Mesothelial cell of epicardium (in vitro differentiated cells): ENCODE measurements at places on chromosomes 7 and 10.

GRCh38 chr7:48365010-48365409 is 193.8 kb downstream of the ABCA13 start:
- DNase-seq = no peak

DNA sequence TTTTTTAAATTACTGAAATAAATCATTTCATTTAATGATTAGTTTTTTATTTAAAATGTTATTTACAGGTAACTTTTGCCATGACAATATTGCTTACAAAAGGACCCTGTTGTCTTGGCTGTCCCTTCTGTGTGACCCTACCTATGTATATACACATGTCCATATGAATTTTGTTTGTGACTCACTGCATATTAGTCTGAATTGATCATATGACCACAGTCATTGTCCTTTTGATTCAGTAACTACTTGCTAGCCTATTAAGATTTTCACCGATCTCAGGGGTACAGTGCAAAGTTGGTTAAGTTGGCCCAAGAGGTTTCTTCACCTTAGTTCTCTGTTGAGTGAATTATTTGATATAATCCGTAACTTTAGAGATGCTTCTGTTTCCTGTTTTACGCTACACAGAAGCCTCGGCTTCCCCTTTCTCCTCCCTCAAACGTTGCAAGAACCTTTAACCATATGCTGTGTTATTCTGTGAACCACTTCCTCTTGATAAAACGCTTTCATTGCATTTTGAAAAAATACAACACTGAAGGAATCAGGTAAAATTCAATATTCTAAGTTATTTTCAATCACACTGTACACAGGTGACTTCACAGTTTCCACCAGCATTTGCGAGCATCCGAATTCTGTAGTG is 43.9 kb downstream of the APBB1IP start:
- no peak for DNase-seq

DNA sequence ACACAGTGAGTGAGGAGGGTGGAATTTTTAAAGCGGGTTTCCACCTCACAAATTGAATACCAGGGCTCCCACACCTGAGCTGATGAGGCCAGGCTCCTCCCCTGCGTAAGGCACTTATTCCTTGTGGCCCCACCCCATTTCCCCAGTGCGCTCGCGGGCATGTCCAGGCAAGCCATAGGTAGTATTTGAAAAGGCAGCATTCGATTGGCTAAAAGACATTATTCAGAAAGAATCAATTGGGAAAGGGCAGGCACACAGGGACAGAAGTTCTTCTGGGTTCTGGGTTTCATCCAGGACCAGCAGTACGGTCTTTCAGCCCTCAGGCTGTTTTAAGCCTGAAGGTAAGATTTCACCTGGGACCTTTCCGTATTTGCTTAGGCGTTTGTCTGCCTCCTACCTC is 222.3 kb downstream of the BBS9 start:
- no peak for DNase-seq

GRCh38 chr10:104144931-104145330 is 23.0 kb downstream of the SFR1 start:
- no peak for DNase-seq

DNA sequence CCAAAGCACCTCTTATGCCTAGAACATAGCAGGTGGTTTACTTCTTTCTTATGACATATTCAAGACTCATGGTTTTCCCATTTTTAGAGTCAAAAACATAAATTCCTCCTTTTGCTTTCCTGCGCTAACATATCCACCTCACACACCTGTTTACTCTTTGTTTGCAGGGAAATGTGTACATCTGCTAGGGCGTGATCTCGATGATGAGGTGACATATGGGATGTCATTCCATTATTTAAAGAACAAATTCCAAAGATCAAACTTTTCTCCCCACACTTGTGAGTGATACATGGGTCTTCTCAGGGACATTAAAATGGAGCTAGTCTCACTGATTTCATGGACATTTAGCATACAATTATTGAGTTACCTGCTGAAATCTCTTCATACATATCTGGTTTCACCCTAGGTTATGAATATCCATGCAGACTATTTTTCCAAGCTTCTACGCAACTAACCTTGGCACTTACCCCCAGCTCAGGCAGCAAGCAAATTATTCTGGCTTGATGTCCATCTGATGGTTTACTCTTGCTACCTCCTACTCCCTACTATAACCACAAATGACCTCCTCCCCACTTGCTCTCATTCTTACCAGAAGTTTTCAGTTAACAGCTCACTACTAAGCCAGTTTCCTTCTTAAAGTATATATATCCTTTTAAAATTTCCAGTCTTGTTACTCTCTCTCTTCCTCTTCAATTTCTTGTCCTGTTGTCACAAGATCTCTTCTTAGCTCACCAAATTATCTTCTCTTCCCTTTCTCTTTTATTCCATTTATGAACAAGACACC is 208.5 kb downstream of the RNLS start:
- no peak for DNase-seq

GRCh38 chr7:19381321-19381720 is 236.1 kb upstream of the FERD3L start:
- no peak for DNase-seq

- DNase-seq = peak; percentile 23
These were observed at the start of gene PLCE1 for GRCh38 chr10:93993782-93994437. Gene PLCE1, plus strand, starts transcription at chr10:93993931. Its CDS starts 37,116 bp downstream, at chr10:94031047.

GRCh38 chr7:105808703-105809590 is 67.5 kb downstream of the ATXN7L1 start:
- DNase-seq = no peak

DNA sequence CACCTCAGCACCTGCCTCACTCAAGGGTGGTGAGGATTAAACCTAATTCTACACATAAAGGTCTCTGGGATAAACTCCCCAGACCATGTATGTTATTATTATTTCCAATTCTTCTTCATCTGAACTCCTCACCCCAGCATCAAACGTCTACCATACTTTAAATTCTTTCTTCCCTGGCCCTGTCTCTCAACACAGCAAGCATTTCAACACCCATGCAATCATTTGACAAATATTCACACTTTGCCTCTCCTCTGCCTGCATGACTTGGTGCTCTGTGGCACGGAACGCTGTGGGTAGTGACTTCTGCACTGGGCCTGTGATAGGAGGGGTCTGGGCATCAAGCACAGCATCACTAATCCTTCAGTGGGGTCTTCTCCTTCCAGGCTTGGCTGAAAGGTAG is 490.8 kb downstream of the TNS3 start:
- no peak for DNase-seq

DNA sequence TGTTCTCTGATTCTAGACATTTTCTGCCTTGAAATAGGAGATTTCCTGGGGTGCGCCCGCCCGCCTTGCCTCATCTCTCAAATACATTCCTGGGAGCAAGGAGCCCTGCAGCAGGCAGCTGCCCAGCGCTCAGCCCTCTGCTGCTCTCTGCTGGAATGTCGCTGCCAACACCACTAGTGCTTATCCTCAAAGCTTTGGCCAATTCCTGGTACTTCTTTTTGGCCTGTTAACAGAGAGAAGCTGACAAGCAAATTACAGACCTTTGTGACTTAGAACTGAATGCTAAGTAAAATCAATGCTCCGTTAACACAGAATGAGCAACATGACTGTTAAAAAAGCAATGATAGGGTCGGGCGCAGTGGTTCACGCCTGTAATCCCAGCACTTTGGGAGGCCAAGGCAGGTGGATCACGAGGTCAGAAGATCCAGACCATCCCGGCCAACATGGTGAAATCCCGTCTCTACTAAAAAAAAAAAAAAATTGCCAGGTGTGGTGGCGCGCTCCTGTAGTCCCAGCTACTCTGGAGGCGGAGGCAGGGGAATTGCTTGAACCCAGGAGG is 41.9 kb upstream of the SYPL1 start:
- DNase-seq = peak; percentile 84

GRCh38 chr10:84178160-84178609 is 4.6 kb downstream of the GPR15LG start:
- DNase-seq = no peak

DNA sequence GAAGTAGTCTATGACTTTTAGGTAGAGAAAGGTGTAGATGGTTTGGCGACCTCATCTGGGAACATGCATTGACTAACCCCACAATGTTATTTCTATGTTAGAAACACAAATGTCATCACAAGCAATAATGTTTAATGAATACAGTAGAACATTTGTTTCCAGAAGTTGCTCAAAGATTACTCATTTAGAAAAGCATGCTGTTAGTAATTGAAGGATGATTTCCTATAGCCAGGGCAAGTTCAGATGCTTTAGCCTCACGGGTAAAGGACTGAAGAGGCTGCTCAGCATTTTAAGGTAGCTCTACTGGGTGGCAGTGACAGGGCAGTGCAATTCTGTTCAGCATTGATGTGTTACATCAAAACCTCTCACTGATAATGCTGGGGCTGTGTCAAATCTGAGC is 199.3 kb upstream of the FZD1 start:
- DNase-seq = no peak

DNA sequence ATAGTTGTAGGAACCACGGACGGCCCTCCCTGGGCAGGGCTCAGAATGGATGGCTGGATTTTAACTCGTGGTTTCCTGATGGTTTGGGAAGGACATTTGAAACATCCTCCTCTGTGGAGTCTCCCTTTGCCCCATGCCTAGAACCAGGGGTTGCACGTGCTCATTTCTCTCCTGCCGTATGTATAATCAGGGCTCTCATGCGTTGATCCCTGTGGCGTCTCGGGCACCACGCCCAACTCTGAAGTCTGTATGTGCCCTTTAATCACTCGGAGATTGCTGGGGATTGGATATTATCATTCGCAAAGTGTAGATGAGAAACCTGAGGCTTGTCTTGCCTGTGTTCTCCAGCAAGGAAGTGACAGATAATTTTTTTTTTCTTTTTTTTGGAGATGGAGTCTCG is 257.1 kb downstream of the CAMK1D start:
- no peak for DNase-seq

GRCh38 chr7:101936611-101937231 is 119.3 kb downstream of the CUX1 start:
- no peak for DNase-seq

- DNase-seq = no peak
These were observed 88.6 kb downstream of the VIM start for GRCh38 chr10:17316488-17317170.

- no peak for DNase-seq
These were observed 236.0 kb downstream of the MAGI2 start for GRCh38 chr7:79217468-79217867.

GRCh38 chr7:157523766-157524421 is 187.1 kb downstream of the DNAJB6 start:
- DNase-seq = peak; percentile 28

- no peak for DNase-seq
These were observed 9.5 kb downstream of the CYREN start for GRCh38 chr7:135160858-135161653.

DNA sequence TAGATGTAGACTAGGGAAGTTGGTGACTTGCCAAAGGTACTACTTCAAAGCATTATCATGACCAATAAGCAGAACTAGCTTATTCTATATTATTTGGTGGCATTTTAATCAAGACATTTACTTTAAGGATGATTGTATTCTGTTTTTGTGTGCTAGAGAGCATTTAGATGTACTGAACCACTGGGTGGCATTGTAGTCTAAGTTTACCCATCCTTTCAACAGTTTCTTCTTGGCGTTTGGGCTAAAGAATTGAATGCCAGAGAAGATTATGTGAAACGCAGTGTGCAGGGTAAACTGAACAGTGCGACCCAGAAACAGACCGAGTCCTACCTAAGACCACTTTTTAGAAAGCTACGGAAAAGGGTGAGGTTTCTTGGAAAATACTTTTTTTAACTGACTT is 26.8 kb downstream of the PRPF18 start:
- no peak for DNase-seq

DNA sequence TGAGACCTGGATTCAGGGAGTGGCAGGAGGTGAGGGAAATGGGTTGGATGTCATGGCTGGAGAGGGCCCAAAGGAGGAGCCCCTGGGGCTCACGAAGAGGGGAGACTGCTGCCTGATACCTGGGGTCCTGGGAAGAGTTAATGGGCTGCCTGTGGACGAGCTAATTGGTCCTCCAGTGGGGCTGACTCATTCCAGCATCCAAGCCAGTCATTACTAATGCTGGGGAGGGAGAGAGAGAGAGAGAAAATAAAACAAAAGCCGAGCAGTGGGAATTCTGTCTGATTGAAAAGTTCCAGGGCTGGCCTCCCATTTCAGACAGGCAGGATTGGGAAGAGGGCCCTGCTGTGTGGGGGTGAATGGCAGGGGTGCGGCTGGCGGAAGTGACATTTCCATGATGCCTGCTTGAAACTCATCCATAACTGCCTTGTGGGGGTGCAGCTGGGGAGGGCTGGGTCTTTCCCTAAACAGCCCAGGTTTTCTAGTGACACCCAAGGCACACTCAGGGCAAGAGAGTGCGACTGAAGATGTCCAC is 297.8 kb downstream of the RPS24 start:
- peak; percentile 28 for DNase-seq

- no peak for DNase-seq
These were observed 141.2 kb downstream of the GLI3 start for GRCh38 chr7:42095791-42096190.

DNA sequence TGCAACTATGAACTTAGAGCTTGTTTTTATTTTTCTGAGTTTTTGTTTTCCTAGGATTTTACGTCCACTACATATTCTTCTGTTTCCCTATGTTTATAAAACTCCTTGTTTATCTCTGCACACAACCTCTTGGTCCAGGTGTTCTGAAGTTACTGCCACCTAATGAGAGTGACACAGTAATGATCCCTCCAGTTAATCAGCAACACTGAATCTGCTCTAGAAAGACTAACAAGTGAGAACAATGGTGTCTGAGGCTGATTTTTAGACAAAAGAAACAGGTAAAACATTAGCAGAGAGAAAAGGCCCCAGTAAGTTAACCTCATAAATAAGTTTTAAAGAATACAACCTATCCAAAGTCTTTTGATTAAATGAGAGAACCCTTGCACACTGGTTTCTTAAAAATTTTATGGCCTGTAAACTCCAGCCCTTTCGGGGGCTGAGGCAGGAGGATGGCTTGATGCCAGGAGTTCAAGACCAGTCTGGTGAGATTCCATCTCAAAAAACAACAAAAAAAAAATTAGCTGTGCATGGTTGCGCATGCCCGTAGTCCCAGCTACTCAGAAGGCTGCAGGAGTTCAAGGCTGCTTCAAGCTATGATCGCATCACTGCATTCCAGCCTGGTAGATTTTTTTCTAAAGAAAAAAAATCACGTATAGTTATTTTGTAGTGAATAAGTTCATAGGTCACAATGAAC is 397.6 kb downstream of the MAGI2 start:
- DNase-seq = peak; percentile 54

DNA sequence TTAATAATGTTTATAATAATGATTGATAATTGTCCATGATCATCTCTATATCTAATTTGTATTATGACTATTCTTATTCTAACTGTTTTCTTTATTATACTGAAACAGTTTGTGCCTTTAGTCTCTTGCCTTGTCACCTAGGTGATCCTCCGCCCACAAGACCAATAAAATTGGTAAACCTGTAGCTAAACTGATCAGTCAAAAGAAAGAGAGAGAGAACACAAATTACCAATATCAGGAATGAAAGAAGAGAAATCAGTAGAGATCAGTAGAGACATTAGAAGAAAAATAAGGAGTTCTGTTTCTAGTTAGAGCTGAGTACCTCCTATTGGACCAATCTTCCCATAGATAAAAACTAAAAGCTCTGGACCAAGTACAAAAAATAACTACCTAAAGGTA is 6.1 kb upstream of the COA1 start:
- DNase-seq = no peak
